ENCODE measurements at places on chromosomes 7 and 10. TPM values are rescaled to one million over a fixed set of nuclear protein-coding genes. Genes with fewer than 3 reads are reported as not detected.

- no peaks in the 10 kb centered on the region for H3K36me3 ChIP-seq
- DNase-seq: no peak
- no peak overlapping the region for H3K4me3 ChIP-seq
- H3K4me1 ChIP-seq: no peaks in the 10 kb centered on the region
These were observed 36.0 kb upstream of the GLCCI1 start for GRCh38 chr7:7932553-7932952.

DNA sequence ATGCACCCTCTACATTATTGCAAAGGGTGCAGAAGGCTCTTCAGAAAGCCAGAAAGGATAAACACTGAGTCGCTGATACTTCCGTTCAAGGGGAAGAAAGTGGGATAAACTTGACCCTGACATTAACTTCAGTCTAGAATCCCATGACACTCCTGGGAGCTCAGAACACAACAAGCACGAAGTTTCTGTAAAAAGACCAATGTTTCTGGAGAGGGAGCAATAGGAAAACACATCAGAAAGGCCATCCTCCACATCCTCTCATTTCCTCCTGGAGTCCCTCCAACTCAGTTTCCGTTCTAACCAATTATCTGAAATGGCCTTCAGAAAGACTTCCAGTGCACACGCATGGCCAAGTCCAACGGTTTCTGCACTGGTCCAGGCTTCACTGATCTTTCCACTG is 113.5 kb downstream of the SORBS1 start:
- H3K27ac ChIP-seq: peak overlapping the region; percentile 96
- no peaks in the 10 kb centered on the region for H3K36me3 ChIP-seq
- H3K27me3 ChIP-seq: no peaks in the 10 kb centered on the region
- H3K4me1 ChIP-seq: no peaks in the 10 kb centered on the region
- DNase-seq: no peak
- H3K4me3 ChIP-seq: no peak overlapping the region

DNA sequence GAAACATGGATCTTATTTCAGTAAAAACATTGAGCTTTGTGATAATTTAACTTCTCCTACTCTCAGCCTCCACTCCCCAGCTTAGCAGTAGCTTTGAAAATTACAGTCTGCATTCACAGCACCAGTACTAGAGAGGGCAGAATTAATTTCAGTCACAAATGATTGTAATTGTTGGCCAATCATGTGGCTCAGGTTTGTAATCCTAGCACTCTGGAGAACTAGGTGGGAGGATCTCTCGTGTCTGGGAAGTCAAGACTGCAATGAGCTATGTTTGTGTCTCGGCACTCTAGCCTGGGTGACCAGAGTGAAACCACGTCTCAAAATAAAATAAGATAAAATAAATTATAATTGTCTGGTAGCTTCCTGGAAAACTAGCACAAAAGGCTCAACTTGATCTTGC is 620.9 kb downstream of the TNS3 start:
- H3K4me3 ChIP-seq: no peak overlapping the region
- no peaks in the 10 kb centered on the region for H3K36me3 ChIP-seq
- DNase-seq: no peak
- H3K27ac ChIP-seq: no peak overlapping the region
- no peaks in the 10 kb centered on the region for H3K27me3 ChIP-seq

DNA sequence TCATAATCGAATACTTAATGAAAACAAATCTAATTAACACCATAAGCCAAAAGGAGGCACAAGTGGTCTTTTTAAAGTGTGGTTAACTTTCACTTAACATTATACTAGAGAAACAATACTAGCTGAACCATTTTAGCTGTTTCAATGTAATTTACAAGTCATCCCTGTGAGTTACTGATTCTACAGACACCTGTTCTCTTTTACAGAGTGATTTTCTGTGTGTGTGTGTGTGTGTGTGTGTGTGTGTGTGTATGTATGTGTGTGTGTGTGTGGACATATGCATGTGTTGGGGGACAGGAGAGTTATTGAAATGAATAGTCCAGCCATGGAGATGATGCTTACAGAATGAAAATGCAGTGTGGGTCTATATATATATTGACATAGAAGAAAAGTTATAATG is 200.2 kb downstream of the DNAJC1 start:
- H3K4me1 ChIP-seq: no peaks in the 10 kb centered on the region
- no peaks in the 10 kb centered on the region for H3K27me3 ChIP-seq
- no peak overlapping the region for H3K4me3 ChIP-seq

GRCh38 chr7:84877943-84878570 is 308.8 kb downstream of the SEMA3D start:
- no peak overlapping the region for H3K27ac ChIP-seq
- DNase-seq: no peak
- no peak overlapping the region for H3K4me3 ChIP-seq
- no peaks in the 10 kb centered on the region for H3K4me1 ChIP-seq

DNA sequence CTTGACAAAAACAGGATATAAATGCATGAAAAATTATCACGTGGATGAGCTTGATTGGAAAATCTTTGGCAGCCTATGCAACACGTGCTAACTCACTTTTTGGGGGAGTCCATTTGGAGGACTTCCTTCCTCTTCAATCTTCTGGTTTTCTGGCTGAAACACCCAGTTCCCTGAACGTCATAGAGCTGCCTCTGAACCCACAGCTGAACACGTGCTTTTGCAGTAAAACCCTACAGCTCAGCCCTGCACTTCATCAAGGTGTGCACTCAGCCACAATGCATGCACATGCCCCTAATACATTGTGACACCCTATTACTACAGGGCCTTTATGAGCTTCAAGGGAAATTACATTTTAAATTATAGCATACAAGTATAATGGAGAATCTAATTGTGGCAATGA is 808.7 kb upstream of the AUTS2 start:
- H3K4me1 ChIP-seq: no peaks in the 10 kb centered on the region
- no peaks in the 10 kb centered on the region for H3K36me3 ChIP-seq
- no peak overlapping the region for H3K27ac ChIP-seq
- DNase-seq: no peak
- H3K27me3 ChIP-seq: no peaks in the 10 kb centered on the region
- no peak overlapping the region for H3K4me3 ChIP-seq

DNA sequence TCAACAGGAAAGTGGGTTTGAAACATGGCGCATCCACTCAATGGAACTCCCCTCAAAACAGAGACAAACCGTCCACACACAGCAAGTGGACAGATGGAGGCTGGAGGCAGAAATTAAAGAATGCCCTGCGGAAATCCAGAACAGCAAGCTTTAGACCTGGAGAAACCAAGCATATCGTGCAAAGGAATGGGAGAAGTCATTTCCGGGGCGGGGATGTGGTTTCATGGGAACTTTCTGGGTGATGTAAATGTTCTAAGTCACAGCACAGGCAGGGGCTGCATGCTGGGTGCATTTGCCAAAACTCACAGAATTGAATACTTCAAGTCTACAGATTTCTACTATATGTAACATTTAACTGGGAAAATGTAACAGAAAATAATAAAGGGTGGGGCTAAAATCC is 213.0 kb downstream of the PTPRN2 start:
- no peak overlapping the region for H3K4me3 ChIP-seq
- H3K27me3 ChIP-seq: no peaks in the 10 kb centered on the region
- no peaks in the 10 kb centered on the region for H3K4me1 ChIP-seq
- no peak overlapping the region for H3K27ac ChIP-seq

DNA sequence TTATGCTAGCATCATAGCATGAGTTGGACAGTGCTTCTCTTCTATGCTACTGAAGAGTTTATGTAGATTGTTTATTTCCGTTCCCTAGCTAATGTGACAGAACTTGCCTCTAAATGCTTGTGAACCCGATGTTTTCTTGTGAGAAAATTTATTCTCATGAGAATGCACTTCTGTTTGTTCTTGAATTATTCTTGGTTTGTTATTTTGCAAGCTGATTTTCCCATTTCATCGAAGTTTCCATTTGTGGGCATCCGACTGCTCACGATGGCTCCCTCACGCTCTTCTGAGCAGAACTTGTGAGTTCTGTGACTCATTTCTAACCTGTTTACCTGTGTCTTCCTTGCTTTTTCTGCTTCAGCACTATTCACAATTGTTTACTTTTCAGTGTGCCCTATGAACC is 59.9 kb downstream of the WDFY4 start:
- H3K27me3 ChIP-seq: no peaks in the 10 kb centered on the region
- DNase-seq: no peak

DNA sequence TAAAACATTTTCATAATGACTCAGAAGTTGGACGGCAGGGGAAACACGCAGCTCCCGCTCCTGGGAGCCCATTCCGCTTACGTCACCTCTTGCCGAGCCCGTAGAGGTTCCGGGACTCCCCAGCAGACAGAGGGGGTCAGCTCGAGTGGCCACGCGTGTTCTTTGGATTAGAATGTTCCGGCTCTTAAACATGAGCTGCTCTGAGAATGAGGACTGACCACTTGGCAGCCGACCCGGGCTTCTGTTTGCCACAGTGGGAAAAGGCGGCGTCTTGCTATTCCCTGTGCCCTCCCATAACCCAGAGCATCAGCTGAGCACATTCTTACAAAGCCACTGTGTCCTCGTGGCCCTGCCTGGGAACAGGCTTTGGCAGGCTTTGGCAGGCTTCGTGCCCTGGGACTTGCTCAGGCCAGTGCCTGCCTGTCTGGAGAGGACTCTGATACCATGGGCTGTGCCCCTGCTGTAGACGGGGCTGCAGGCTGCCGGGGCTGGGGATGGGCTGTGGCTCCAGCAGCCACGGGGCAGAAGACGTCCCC is 40.1 kb downstream of the PFKP start:
- no peaks in the 10 kb centered on the region for H3K27me3 ChIP-seq
- DNase-seq: peak; percentile 89
- no peak overlapping the region for H3K4me3 ChIP-seq

DNA sequence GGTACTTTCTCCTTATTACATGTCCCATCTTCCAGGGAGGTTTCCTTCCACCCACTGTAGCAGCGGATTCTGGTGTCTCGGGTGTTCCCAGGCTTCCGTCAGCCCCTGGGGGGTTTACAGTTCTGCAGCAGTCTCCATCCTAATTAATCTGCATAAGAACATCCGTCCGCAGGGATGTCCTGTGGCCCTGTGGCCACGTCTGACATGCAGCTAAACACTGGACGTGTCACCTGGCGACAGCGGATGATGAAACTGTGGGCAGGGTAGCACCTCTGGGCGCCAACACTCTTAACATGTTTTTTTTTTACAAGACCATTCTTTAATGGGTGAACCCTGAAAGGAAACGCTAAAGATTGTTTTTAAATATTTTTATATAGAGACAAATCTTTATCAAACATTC is 58.2 kb downstream of the DIP2C start:
- H3K36me3 ChIP-seq: no peaks in the 10 kb centered on the region
- peak; percentile 35 for DNase-seq
- peaks cover 61% of the 10 kb centered on the region for H3K4me1 ChIP-seq
- H3K27me3 ChIP-seq: no peaks in the 10 kb centered on the region
- peak overlapping the region; percentile 40 for H3K27ac ChIP-seq

DNA sequence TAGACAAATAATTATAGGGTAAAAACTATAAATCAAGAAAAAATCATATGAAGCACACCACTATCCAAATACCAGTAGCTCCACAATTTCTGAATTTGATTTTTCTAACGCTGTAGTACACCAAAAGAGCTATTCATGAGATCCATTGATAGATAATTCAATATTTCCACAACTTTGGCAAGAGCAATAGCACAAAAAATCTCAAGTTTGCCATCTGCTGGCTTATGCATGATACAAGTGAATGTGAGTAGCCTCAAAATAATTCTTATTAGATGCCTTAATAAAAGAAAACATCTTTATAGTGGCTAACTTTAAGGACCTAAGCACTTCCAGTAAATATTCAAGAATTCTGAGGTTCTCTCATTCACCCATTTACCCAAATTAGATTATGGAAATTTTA is 2.2 kb upstream of the TMEM196 start:
- H3K27me3 ChIP-seq: peaks cover 20% of the 10 kb centered on the region
- no peak overlapping the region for H3K4me3 ChIP-seq
- no peak overlapping the region for H3K27ac ChIP-seq
- no peaks in the 10 kb centered on the region for H3K36me3 ChIP-seq
- peaks cover 13% of the 10 kb centered on the region for H3K4me1 ChIP-seq

DNA sequence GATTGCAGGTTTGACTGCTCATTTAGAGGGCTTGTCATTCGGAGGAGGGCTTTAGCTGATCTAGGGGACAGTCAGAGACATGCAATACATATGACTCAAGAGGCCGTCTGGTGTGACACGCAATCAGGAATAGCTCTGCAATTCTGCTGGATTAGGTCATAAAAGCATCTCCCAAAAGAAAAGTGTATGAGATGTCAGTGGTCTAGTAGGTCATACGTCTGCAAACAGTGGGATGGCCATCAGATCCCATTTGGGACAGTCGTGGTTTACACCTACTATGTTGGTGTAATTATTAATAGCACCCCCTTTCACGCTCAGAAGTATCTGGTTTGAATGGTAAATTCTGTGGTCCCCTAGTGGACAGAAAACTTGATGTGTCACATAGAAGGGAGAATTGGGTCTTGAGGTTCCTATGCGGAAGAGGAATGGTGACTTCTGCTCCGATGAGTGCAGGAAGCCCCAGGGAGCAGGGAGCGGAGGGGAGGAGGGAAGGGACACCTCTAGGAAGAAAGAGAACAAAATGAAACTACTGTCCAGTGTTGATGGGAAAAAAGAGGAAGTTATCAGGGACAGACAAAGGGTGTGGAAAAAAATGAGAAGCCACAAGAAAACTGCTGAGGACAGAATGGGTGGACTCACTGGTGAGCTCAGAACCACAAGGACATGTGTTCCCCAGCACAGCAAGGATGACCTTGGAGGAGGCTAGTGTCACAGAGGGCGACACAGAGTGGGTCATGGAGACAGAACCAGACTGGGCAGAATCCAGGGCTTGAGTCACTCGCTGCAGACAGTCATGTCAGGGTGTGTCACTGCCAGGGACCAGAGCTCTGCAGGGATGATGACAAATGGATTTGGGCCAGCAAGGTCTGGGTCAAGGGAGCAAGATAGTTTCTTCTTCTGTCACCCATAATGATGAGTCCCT is 59.9 kb downstream of the MAP3K8 start:
- no peaks in the 10 kb centered on the region for H3K36me3 ChIP-seq
- DNase-seq: peak; percentile 80
- no peaks in the 10 kb centered on the region for H3K27me3 ChIP-seq
- no peak overlapping the region for H3K4me3 ChIP-seq

GRCh38 chr10:119252051-119252465 is 44.7 kb downstream of the GRK5 start:
- no peak overlapping the region for H3K4me3 ChIP-seq
- no peaks in the 10 kb centered on the region for H3K27me3 ChIP-seq
- no peaks in the 10 kb centered on the region for H3K36me3 ChIP-seq
- H3K27ac ChIP-seq: peak overlapping the region; percentile 83
- peaks cover 71% of the 10 kb centered on the region for H3K4me1 ChIP-seq

TMEM184A gene
- total RNA-seq: not detected

HOXA10 gene
- 63.1 TPM for total RNA-seq

KIAA1549 gene
- 1.2 TPM for total RNA-seq

MMP21 gene
- total RNA-seq: 0.33 TPM

ZSCAN25 gene
- total RNA-seq: 18.7 TPM

VAX1 gene
- total RNA-seq: not detected

CDC14C gene
- not detected for total RNA-seq

Data from sigmoid colon (tissue), 7 donors.